ENCODE measurements at places on chromosomes 11 and 22.

DNA sequence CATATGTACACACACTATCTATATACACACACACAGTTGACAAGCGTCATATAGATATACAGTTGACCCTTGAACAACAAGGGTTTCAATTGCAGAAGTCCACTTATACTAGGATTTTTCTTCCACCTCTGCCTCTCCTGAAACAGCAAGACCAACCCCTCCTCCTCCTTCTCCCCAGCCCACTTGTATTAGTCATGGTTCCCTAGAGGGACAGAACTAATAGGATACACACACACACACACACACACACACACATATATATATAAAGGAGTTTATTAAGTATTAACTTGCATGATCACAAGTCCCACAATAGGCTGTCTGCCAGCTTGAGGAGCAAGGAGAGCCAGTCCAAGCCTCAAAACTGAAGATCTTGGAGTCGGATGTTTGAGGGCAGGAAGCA, 92.9 kb downstream of the DHCR7 start:
- peak; percentile 22 for DNase-seq

DNA sequence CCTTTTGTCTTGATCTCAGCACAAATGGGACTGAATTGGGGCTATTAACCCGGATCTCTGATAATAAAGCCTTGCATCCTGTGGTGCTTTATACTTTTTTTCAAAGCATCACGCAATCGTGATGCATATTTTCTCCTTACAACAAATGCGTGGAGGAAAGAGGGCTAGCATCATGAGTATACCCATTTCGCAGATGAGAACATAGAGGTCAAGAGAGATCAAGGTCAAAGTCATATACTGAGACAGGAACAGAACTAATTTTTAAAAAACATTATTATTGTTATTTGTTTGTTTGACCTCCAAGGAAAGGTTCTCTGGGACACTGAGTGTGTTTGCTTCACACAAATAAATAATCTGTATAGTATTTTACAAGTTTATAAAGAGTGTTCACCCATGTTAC, 191.2 kb downstream of the ST3GAL4 start:
- no peak for DNase-seq

DNA sequence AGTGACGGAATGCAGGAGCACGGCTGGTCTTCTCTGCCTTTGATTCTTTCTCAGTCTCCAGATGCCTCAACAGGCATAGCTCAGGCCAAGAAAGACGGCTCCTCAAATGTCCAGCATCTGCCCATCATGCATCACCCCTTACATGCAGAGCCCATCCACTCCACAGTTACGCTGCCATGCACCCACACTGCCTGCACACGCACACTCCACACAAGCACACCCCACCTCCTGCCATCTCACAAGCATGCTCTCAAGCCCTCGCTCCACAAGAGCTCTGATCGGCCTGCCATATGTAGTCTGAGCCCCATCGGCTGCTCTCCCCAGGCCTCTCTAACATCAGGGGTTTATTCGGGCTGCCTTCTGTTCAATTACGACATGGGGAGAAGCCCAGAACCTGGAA, 18.8 kb downstream of the SCN4B start:
- DNase-seq = no peak

DNA sequence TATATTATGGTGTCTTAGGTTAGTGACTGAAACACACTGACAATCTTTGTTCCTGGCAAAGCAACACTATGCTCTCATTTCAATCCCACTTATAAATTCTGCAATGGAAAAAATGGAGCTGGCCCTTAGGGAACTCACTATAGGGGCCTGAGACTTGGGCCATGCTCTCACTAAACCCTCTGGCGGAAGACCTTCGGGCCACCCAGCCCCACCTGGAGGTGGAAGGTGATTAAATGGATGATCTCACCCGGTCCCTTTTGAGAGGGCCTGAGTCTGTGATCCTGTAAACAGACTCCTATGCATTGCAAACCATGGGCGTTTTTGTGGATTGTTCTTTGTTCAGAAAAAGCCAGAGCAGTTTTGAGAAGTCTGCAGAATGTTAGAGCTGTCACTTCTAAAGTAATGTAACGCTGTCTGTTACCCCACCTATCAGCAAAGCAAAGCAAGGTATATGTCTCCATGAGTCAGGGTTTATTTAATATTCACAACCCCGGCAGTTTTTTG, 17.0 kb upstream of the CDON start:
- no peak for DNase-seq

DNA sequence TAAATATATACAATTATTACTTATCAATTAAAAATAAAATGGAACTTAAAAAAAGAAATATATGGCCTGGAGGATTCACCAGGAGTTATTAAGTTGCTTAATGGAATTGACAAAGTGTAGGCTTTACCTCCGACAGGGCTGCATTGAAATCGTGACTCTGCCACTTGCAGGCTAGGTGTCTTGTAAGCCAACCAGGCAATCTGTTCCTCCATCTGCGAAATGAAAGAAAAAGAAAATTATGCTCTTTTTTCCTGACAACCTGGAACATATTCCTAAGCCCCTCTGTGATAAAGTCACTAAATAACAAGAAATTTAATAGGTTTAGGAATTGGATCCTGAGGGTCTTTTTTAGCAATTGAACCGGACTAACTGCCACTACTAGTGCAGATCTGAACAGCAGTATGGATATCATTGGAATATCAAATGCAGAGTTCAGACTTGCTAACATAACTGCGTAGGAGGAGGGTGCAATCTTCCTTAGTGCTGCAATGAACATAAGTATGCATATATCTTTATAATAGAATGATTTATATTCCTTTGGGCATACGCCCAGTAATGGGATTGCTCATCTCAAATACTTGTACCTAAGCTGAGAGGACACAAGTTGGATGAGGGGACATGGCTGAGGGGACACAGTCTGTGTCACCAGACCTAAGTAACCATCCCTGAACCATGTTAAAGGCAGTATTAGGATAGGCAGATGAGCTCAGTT, 42.5 kb upstream of the CEP126 start:
- no peak for DNase-seq

DNA sequence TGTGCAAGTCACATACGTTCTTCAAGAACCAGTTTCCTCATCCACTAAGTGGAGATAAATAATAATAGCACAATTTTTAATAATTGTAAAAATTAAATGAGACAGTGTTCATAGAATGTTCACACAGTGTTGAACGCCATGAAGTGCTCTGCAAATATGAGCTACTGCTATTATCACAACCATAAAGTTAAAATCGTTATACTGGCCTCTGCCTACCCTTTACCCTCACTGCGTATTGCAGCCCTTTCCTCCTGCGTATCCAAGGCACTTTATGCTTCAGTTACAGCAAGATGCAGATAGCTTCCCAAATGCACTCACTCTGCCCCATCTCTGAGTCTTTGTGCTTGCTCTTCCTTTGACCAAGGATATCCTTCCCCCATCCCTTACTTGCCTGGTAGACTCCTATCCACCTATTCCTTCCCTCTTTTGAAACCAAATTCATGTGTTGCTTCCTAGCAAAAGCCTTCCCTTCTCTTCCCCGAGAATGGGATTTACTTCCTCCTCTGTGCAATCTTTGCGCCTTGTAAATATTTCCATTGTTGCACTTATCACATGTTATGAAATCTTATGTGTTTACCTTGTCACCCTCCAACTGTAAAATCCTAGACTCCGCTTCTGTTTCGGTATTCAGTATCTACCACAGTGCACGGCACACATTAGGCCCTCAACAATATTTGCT, 196.9 kb downstream of the ADAMTS15 start:
- no peak for DNase-seq

GRCh38 chr11:92658733-92659132, 310.7 kb upstream of the MTNR1B start:
- no peak for DNase-seq

GRCh38 chr11:46264976-46265375, 12.5 kb upstream of the CREB3L1 start:
- no peak for DNase-seq

- no peak for DNase-seq
Observed at GRCh38 chr22:47593911-47594311, 831.5 kb downstream of the TBC1D22A start.

GRCh38 chr11:61534025-61534932, 25.7 kb downstream of the LRRC10B start:
- no peak for DNase-seq

DNA sequence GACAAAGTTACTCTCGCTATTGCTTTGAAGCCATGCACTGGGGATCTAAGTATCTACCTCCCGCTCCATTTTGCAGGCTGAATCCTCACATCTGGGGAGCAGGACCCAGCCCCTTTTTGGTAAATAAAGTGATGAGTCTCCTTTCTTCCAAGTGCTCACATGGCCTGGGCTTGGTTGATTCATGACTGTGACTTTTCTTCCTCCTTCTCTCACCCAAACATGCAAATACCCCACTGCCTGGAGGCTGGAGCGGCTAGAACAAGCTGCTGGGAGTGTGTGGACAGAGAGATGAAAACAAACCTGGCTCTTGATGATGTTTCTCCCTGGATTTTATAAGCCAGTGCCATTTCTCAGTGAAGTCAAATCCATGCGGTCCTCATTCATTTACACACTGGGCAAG, 72.7 kb downstream of the TRIM29 start:
- no peak for DNase-seq

- no peak for DNase-seq
Observed at GRCh38 chr11:282171-282570, 4.0 kb downstream of the NLRP6 start.

GRCh38 chr11:67656278-67656922, 5.9 kb upstream of the ACY3 start:
- DNase-seq = no peak

GRCh38 chr11:27290261-27291050, 72.6 kb downstream of the CCDC34 start:
- DNase-seq = no peak

GRCh38 chr11:79525257-79525656, 84.4 kb upstream of the TENM4 start:
- no peak for DNase-seq

DNA sequence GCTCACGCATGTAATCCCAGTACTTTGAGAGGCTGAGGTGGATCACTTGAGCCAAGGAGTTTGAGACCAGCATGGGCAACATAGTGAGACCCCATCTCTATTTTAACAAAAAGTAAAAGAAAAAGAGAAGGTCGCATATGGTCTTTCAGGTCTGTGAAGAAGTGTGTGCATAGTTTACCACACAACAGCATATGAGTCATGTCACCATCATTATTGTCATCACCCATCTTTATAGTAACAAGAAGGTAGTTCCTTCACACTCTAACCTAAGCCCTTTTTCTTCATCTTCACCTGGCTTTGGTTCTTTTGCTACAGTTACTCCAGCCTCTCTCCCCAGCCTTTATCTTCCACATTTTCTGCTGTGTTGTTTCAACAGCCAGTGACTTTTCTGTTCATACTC, 39.2 kb downstream of the PACS1 start:
- DNase-seq = no peak

GRCh38 chr11:117255966-117256365, 23.5 kb downstream of the RNF214 start:
- DNase-seq = no peak

GRCh38 chr11:34427186-34427805, 11.4 kb upstream of the CAT start:
- peak; percentile 88 for DNase-seq

DNA sequence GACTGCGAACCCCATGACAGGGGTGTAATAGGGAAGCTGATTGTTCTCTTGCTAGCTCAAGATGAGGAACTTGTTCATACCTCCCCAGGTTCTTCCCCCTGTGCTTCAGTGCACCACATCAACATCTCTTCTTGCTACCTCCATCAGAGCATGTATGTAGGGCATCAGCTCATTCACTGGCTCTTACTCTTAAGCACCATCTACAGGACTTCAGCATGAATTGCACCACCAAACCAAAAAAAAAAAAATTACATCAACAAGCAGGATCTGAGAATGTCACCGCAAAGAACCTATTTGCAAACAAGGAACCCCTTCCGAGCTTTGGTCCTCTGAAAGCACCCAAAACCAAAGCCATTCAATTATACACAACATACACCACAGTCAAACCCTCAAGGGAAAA, 2226.5 kb upstream of the RAG2 start:
- no peak for DNase-seq

GRCh38 chr22:50117168-50117762, 27.5 kb downstream of the MOV10L1 start:
- DNase-seq = no peak

DNA sequence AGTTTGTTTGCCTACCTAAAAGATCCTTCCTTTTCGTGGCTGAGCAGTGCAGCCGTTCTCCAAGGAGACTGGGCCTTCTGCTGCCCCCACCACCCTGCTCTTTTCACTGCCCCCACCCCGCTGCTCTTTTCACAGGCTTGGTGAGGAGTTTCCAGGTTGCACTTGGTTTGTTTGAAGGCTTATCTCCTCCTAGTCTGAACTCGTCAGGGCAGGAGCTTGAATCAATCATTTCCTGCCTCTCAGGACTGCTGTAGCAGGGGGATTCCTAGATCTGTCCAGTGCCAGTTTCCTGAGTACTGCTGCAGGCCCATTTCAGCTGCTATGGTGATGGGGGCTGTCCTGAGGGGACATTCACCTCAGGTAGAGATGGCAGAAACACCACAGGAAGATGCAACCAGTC, 10.0 kb downstream of the MED15 start:
- DNase-seq = no peak

DNA sequence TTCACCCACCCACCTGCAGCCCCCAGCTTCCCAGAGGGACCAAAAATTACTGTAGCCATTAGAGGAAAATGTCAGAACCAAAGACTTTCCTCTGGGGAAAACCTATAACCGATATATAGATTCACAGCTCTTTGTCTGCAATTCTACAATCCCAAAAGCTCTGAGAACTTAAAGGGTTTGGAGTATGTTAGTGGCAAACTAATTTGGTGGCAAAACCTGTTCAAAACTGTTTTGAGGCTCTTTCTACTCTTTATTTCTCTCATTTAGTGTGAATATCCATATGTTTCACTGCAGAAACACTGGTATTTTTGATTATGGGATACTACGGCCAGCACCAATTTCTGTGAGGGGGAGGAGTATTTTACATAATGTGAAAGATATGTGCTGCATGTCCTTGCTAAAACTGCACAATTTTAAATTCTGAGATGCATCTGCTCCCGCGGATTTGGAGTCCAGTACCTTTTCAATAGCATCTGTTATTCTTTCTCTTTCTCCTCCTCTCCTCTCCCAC, 87.5 kb upstream of the MTNR1B start:
- DNase-seq = no peak

- DNase-seq = no peak
Observed at GRCh38 chr22:27895600-27895999, 23.5 kb downstream of the PITPNB start.
